Fibroblast of lung (primary cell): ENCODE measurements at places on chromosomes 16 and 17. TPM values are rescaled to one million over a fixed set of nuclear protein-coding genes. Genes with fewer than 3 reads are reported as not detected.

TEKT1 gene
- total RNA-seq, result not detected in 2 replicates

OR3A3 gene
- total RNA-seq, result not detected in 2 replicates

CLDN7 gene
- total RNA-seq, result 2.6 and 17.2 TPM in 2 replicates

CDH13 gene
- 21.1 and 27.6 TPM in 2 replicates for total RNA-seq

ASGR1 gene
- 0.66 and 0.77 TPM in 2 replicates for total RNA-seq

SLC13A2 gene
- not detected in 2 replicates for total RNA-seq

DPEP3 gene
- not detected in 2 replicates for total RNA-seq

USH1G gene
- total RNA-seq, result under 0.01 TPM in 1 of 2 replicates, not detected in the other

OR2C1 gene
- total RNA-seq, result under 0.01 and 0.17 TPM in 2 replicates

EPX gene
- total RNA-seq, result not detected in 2 replicates

RAB26 gene
- total RNA-seq, result 0.51 and 2.0 TPM in 2 replicates

MAPK8IP3 gene
- total RNA-seq, result 24.1 and 36.3 TPM in 2 replicates

MED31 gene
- 6.4 and 10.6 TPM in 2 replicates for total RNA-seq

NPIPB6 gene
- total RNA-seq, result 0.66 TPM in 1 of 2 replicates, not detected in the other

NXN gene
- total RNA-seq, result 48.0 and 53.8 TPM in 2 replicates
